ENCODE measurements at places on chromosomes 6 and 20. TPM values are rescaled to one million over a fixed set of nuclear protein-coding genes. Genes with fewer than 3 reads are reported as not detected.

GRCh38 chr6:45590226-45590625, 212.5 kb upstream of the SUPT3H start:
- no peak overlapping the region for H3K27ac ChIP-seq
- no peak overlapping the region for H3K4me3 ChIP-seq
- DNase-seq = peak; percentile 10
- H3K27me3 ChIP-seq = no peaks in the 10 kb centered on the region
- no peaks in the 10 kb centered on the region for H3K36me3 ChIP-seq

GRCh38 chr20:6704132-6704861, 63.2 kb upstream of the BMP2 start:
- no peak overlapping the region for H3K4me3 ChIP-seq
- no peaks in the 10 kb centered on the region for H3K36me3 ChIP-seq
- no peak for DNase-seq
- H3K4me1 ChIP-seq = no peaks in the 10 kb centered on the region

SPINT3 gene
- total RNA-seq = not detected

DNA sequence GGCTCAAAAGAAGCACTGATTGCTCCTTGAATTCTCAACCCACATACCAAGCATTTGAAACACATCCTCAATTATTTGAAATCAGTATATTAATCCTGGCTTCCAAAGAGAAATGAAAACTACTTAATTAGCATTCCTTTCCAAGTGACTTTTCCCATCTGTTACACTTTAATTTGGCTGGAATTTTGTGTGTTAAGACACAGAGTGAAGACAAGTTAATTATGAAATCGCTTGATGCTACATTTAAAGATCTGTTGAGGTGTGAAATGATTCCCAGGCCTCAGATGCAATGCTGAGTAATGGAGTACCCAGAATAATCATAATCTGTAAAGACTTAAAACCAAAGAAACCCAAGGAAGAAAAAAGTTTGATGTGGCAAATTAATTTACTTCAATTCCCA, 241.4 kb downstream of the ADGB start:
- no peak for DNase-seq
- H3K27me3 ChIP-seq = no peaks in the 10 kb centered on the region
- H3K36me3 ChIP-seq = no peaks in the 10 kb centered on the region
- no peaks in the 10 kb centered on the region for H3K4me1 ChIP-seq

GRCh38 chr6:15427331-15428070, 181.6 kb downstream of the JARID2 start:
- H3K36me3 ChIP-seq = peaks cover 4% of the 10 kb centered on the region
- no peak overlapping the region for H3K4me3 ChIP-seq
- H3K27ac ChIP-seq = no peak overlapping the region
- no peak for DNase-seq
- H3K4me1 ChIP-seq = peaks cover 51% of the 10 kb centered on the region
- H3K27me3 ChIP-seq = no peaks in the 10 kb centered on the region

C20orf204 gene
- total RNA-seq = 0.61 TPM

DNA sequence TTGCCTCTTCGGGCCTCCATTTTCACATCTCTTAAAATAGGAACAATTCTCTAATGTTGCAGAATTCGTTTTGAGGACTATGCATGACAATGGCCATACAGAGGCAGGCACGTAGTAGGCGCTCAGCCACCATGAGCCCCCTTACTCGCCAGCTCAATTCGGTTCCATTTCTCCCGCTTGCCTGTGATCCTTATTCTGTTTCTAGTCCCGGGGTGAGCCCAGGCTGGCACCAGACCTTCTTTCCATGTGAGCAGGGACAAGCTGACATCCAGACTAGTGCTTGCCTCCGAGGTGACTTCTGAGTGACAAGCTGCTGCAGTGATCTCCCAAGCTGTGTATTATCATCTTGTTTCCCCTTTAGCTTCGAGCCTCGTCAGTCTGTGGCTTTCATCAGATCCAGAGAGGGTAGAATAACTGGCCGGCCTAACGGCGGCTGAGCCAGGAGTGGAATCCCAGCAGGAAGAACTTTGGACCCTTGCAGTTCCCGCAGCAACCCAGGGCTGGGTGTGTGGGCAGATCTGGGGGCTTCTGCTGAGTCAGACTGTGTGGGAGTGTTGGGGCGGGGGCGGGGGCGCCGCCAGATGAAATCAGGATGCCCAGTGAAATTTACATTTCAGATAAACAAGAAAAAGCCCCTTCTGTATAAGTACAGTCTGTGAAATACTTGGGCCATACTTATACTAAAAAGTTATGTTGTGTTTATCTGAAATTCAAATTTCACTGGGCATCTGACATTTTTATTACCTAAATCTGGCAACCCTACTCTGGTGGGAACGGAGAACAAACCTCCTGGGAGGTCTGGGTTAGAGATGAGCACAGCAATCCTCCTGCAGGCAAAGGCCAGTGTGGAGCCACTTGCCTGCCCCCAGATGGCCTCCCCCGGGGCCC, 10.9 kb downstream of the BANF2 start:
- no peak for DNase-seq
- H3K27me3 ChIP-seq = no peaks in the 10 kb centered on the region
- peaks cover 11% of the 10 kb centered on the region for H3K4me1 ChIP-seq
- H3K27ac ChIP-seq = no peak overlapping the region
- no peak overlapping the region for H3K4me3 ChIP-seq

GRCh38 chr20:7776148-7776547, 164.1 kb downstream of the HAO1 start:
- DNase-seq = no peak
- H3K4me1 ChIP-seq = no peaks in the 10 kb centered on the region
- no peak overlapping the region for H3K4me3 ChIP-seq
- H3K36me3 ChIP-seq = no peaks in the 10 kb centered on the region
- no peak overlapping the region for H3K27ac ChIP-seq

- H3K27me3 ChIP-seq = no peaks in the 10 kb centered on the region
- DNase-seq = no peak
- H3K27ac ChIP-seq = no peak overlapping the region
- H3K36me3 ChIP-seq = no peaks in the 10 kb centered on the region
- no peak overlapping the region for H3K4me3 ChIP-seq
Observed at GRCh38 chr20:24100370-24101011, 111.9 kb upstream of the GGTLC1 start.

DNA sequence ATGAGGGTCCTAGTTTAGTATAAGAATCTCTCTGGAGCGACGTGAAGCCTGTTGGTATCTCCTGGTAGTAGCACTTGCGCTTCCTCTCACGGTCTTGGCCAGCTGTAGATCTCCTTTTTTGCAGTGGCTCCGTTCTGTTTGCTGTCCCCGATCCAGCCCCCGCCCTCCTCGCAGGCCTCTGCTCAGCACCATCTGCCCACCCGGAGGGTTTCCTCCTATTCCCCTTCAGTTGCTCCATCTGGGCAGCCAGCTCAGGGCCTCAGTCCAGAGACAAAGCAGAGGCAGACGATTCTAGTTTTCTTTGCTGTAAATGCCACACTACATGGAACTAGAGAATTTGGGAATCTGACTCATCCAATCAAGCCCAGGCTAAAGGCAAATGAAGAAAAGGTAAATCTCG, 126.6 kb downstream of the TIAM2 start:
- H3K4me1 ChIP-seq = peaks cover 6% of the 10 kb centered on the region
- no peaks in the 10 kb centered on the region for H3K36me3 ChIP-seq
- H3K27me3 ChIP-seq = no peaks in the 10 kb centered on the region
- H3K27ac ChIP-seq = no peak overlapping the region
- H3K4me3 ChIP-seq = peak overlapping the region; percentile 27
- DNase-seq = no peak

DNA sequence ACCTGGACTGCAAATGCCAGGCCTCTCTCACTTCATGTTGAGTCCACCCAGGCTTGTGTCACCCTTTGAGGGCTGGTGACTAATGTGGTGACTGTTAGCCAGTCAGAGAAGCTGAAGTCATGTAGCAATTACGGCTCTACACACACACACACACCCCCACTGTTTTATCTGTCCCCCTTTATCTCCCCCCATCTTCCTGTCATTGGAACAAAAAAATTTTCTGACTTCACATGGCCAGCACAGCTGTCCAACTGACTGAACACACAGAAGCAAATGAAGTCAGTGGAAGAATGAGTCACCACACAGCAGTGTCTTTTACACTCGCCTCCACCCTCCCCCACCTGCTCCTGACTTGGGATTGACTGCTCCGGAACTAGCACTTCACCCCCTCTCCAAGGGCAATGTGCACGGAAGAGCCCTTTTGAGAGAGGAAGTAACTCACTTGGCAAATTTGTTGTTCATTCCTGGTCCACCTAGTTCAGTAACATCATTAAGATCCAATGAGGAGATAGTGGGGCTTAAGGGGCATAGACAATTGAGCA, 198.0 kb downstream of the RNF144B start:
- no peaks in the 10 kb centered on the region for H3K36me3 ChIP-seq
- H3K4me1 ChIP-seq = no peaks in the 10 kb centered on the region
- no peak overlapping the region for H3K27ac ChIP-seq
- no peak overlapping the region for H3K4me3 ChIP-seq
- H3K27me3 ChIP-seq = no peaks in the 10 kb centered on the region

DNA sequence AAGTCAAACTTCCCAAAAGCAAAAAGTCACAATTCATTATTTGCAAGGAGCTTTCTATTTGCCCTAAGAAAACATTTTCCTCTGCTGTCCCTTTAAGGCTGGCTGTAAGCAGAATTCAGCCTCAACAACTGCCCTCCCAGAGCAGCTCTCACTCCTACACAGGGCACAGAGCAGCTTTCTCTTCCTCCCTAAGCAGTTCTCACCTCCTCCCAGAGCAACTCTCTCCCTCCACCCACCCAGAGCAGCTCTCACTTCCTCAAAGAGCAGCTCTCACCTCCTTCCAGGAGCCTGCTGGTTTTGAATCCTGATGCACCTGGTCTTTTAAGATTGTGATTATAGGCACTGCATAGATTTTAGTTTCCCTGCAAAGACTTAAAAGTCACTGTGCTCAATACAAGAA, 120.6 kb upstream of the TMEM181 start:
- H3K36me3 ChIP-seq = no peaks in the 10 kb centered on the region
- H3K4me3 ChIP-seq = no peak overlapping the region
- no peaks in the 10 kb centered on the region for H3K27me3 ChIP-seq
- H3K4me1 ChIP-seq = no peaks in the 10 kb centered on the region
- H3K27ac ChIP-seq = no peak overlapping the region
- no peak for DNase-seq

GRCh38 chr20:33301192-33301930, 18.3 kb downstream of the BPIFB1 start:
- no peaks in the 10 kb centered on the region for H3K27me3 ChIP-seq
- H3K36me3 ChIP-seq = no peaks in the 10 kb centered on the region
- H3K4me1 ChIP-seq = no peaks in the 10 kb centered on the region
- H3K27ac ChIP-seq = no peak overlapping the region
- no peak for DNase-seq

DNA sequence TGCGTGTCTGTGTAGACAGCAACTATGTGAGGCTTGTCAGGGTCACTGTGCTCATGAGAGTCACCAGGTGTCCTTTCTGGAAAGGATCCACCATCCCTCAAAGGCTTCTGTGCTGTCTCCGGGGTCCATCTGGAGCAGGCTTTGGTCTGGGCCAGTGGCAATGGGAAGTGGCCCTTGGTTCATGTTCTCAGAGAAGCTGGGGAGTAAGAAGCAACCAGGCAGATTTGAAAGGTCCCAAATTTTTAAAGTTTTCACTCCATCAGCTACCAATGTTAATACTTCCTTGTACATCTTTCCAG, 68.2 kb downstream of the GCNT2 start:
- peaks cover 55% of the 10 kb centered on the region for H3K4me1 ChIP-seq
- no peak overlapping the region for H3K4me3 ChIP-seq
- H3K27ac ChIP-seq = 0 out of 2 replicates have a peak overlapping the region, but pooled peaks have one; percentile 36
- no peaks in the 10 kb centered on the region for H3K27me3 ChIP-seq
- no peaks in the 10 kb centered on the region for H3K36me3 ChIP-seq

DNA sequence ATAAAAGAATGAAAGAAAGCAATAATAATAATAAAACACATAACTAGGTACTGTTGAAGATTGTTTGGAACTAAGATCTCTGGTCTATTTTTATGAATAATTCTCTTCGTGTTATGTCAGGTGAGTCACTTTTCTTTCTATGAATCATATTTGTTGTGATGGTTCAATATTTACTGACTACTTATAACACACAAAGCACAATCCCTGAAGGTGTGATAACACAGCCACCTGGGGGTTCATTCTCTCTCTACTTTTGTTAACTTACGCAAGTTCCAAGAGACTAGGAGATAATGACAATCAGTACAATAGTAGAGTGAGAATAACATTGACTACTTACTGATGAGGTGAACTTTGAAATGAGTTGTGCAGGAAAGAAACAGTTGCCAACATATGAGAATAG, 149.9 kb downstream of the IBTK start:
- no peak overlapping the region for H3K27ac ChIP-seq
- H3K36me3 ChIP-seq = no peaks in the 10 kb centered on the region
- no peaks in the 10 kb centered on the region for H3K4me1 ChIP-seq
- DNase-seq = no peak
- no peaks in the 10 kb centered on the region for H3K27me3 ChIP-seq

SNX21 gene
- 16.8 TPM for total RNA-seq

GRCh38 chr6:136102991-136103688, 147.0 kb downstream of the MTFR2 start:
- no peaks in the 10 kb centered on the region for H3K36me3 ChIP-seq
- H3K27ac ChIP-seq = no peak overlapping the region
- H3K4me3 ChIP-seq = no peak overlapping the region
- no peak for DNase-seq
- H3K27me3 ChIP-seq = peaks cover 54% of the 10 kb centered on the region
- no peaks in the 10 kb centered on the region for H3K4me1 ChIP-seq

GRCh38 chr6:129211626-129212025, 328.7 kb downstream of the LAMA2 start:
- no peaks in the 10 kb centered on the region for H3K36me3 ChIP-seq
- no peaks in the 10 kb centered on the region for H3K4me1 ChIP-seq
- no peak for DNase-seq
- H3K27ac ChIP-seq = no peak overlapping the region

- H3K36me3 ChIP-seq = no peaks in the 10 kb centered on the region
- no peaks in the 10 kb centered on the region for H3K27me3 ChIP-seq
- no peak overlapping the region for H3K4me3 ChIP-seq
- H3K4me1 ChIP-seq = peaks cover 7% of the 10 kb centered on the region
- no peak overlapping the region for H3K27ac ChIP-seq
Observed at GRCh38 chr20:25246182-25246999, 1.5 kb upstream of the PYGB start.

PXT1 gene
- total RNA-seq = not detected

IL17F gene
- not detected for total RNA-seq

PRR3 gene
- total RNA-seq = 10.5 TPM

GRCh38 chr6:131955876-131956275, 4.7 kb upstream of the CCN2 start:
- H3K27me3 ChIP-seq = no peaks in the 10 kb centered on the region
- H3K4me3 ChIP-seq = no peak overlapping the region
- H3K36me3 ChIP-seq = no peaks in the 10 kb centered on the region

WASF1 gene
- 37.6 TPM for total RNA-seq

GRCh38 chr6:24933868-24934401, 1.8 kb downstream of the RIPOR2 start:
- H3K36me3 ChIP-seq = no peaks in the 10 kb centered on the region
- peaks cover 4% of the 10 kb centered on the region for H3K4me1 ChIP-seq
- H3K4me3 ChIP-seq = no peak overlapping the region
- DNase-seq = no peak
- H3K27me3 ChIP-seq = no peaks in the 10 kb centered on the region
